ENCODE measurements at places on chromosomes 3 and 15. TPM values are rescaled to one million over a fixed set of nuclear protein-coding genes. Genes with fewer than 3 reads are reported as not detected.

Gene SUCNR1
- total RNA-seq: not detected

Gene NANOGP8
- total RNA-seq: not detected

Gene GOLGA8T
- not detected for total RNA-seq

Gene FETUB
- not detected for total RNA-seq

Gene PLCD1
- 33.6 TPM for total RNA-seq

Gene CLDN16
- total RNA-seq: not detected

Gene PLA2G4D
- not detected for total RNA-seq

Gene CHRNA7
- not detected for total RNA-seq

Gene GRAMD2A
- 1.5 TPM for total RNA-seq

Gene ENTPD3
- under 0.01 TPM for total RNA-seq

Gene CD276
- 91.6 TPM for total RNA-seq

Gene CHRD
- total RNA-seq: 0.30 TPM

Gene P2RY1
- total RNA-seq: 0.30 TPM

Gene IL17RC
- total RNA-seq: 44.6 TPM

Data from bronchus fibroblast of lung (primary cell).